GM13976 (cell line): ENCODE measurements at places on chromosomes 5 and 9.
A peak's percentile ranks its signal among the peaks of the same experiment; 100 is the strongest.

- no peak for DNase-seq
Observed at GRCh38 chr5:159509002-159509660, 178.8 kb upstream of the IL12B start.

- DNase-seq: no peak
Observed at GRCh38 chr9:97437051-97437600, 25.2 kb downstream of the TDRD7 start.

GRCh38 chr5:167247816-167248215, 1043.6 kb upstream of the WWC1 start:
- no peak for DNase-seq

DNA sequence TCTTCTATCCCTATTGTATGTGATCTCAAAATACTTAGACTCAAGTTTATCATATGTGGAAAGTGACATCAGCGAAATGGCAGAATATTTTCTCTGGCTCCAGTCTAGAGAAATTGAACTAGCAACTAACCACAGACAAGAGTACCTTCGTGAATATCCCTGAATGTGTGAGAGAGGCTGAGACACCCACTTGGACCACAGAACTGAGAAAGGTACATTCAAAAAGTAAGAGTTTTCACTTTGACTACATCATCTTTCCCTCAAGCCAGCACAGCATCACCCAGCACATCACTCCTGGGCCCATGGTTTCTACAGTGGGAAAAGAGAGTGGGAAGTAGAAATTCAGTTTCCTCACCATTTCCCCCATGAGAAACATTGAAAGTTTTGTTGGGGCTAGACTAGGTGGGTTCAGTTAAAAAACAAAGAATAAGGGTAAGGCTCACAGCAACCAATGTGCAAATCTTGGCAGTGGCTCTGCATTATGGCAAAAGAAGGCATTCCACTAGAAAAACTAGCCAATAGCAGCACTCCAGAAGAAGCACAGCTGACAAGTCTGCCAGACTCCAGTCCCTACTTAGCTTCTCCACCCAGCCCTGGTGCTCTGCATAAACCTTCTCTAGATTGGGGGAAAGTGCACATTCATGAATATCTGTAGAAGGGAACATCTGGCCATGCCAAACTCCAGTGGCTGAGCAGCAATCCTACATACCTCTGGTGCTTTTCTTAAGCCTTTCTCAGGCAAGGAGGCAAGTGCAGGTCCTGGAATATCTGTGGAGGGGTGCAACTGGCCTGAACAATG, 225.6 kb upstream of the VLDLR start:
- no peak for DNase-seq

DNA sequence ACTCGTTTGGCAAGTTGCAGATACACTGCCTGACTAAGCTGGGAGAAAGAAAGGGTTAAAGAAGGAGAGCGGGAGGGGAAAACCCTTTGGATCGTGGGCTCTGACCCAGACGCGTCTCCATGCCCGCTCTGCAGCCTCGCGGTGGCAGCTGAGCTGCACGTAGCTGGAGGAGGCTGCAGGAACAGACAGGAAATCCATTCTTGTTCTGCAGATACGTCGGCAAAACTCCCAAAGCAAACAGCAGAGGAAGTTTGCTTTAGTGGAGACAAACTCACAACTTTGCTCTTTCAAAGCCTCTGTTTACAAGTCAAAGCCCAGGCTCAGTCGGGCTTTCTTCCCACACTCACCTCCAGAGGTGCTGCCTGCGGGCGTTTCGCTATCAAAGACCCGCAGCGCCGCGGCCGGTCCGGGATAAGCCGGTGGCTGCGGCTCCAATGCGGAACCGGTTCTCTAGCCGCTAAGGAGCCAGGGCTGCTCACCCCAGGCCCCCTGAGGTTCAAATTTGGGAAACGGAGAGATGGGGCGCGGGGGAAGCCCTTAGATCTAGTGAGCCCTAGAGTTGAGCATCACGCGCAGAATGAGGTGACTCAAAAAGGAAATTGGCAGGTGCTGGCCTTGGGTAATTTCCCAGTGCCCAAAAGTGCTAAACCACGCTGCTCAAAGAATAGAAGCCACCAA, 60.7 kb downstream of the MAT2B start:
- DNase-seq: peak; percentile 21

DNA sequence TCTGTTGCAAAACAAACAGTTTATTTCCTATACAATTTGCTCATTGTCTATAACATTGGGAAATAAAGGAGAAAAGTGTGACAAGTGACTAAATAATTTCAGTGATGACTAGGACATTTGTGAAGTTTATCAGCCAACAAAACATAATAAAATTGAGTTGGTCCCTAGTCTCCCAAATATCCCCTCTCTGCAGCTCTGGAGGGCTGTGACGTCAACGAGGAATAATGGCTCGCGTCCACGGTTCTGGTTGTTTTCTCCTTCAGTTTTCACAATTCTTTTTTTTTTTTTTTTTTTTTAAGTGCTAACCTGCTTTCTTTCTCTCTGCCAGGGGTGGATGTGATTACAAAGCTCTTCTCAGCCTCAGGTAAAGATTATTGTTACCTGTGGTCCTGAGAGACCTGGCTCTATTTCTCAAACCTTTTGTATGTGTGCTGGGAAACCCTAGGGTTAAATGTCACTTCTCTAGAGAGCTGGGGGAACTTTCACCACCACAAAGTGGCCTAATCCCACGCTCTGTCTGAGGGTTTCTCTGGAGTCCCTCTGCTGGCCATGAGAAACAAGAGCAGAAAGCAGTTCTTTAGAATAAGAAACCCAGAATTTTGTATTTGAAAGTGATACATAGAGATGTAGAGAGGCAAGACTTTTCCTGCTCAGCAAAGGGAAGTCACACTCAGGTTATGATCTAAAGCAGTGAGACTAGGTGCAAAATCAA, 36.2 kb upstream of the ANKRD55 start:
- DNase-seq: peak; percentile 50
